ENCODE measurements at places on chromosomes 13 and 19. TPM values are rescaled to one million over a fixed set of nuclear protein-coding genes. Genes with fewer than 3 reads are reported as not detected.
A peak's percentile ranks its signal among the peaks of the same experiment; 100 is the strongest.

The FPR2 gene
- not detected for total RNA-seq

The PNMA8B gene
- 1.7 TPM for total RNA-seq

The NDFIP2 gene
- 28.7 TPM for total RNA-seq

The GIPR gene
- total RNA-seq, result 0.19 TPM

The ACP5 gene
- 12.4 TPM for total RNA-seq

The TMEM38A gene
- 11.3 TPM for total RNA-seq

The KIR2DL3 gene
- not detected for total RNA-seq

GRCh38 chr19:39251081-39251480 is 2.4 kb upstream of the IFNL4 start:
- no peak overlapping the region for H3K27ac ChIP-seq
- no peaks in the 10 kb centered on the region for H3K4me1 ChIP-seq
- no peaks in the 10 kb centered on the region for H3K36me3 ChIP-seq
- H3K27me3 ChIP-seq, result peaks cover 65% of the 10 kb centered on the region
- DNase-seq, result no peak

DNA sequence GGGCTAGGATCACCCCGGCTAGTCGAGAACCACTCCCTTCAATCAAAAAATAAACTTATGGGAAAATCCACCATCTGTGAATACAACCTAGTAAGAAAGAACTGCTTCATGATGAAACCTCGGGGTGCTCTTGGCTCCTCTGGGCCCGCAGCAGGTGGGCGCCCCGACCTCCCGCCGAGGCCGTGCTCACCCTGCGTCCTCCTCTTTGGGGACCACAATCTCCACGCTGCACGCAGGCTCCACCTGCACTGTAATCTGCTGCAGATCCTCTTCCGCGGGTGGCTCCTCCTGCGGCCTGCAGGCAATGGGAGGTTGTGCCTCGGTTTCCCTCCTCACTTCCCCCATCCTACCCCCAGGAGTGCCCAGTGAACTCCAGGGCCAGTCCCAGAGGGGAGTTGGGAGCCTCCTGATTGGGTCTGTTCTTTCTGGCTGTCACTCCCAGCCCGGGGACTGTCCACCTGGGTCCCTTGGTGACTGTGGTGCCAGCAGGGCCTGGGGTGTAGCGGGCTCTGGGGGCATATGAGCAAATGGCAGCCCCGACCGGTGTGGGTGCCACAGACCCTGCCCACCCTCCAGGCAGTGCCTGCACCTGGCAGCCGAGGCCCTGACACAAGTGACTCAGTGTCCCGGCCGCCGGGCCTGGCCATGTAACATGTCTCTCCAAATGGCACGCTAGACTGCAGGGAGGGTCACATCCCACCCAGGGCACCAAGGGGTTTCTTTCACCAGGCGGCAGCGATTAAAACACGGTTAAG is 15.1 kb upstream of the CACTIN start:
- H3K36me3 ChIP-seq, result no peaks in the 10 kb centered on the region
- H3K4me3 ChIP-seq, result no peak overlapping the region
- H3K27ac ChIP-seq, result no peak overlapping the region
- no peaks in the 10 kb centered on the region for H3K4me1 ChIP-seq
- DNase-seq, result no peak

- no peaks in the 10 kb centered on the region for H3K27me3 ChIP-seq
- no peaks in the 10 kb centered on the region for H3K4me1 ChIP-seq
- H3K36me3 ChIP-seq, result no peaks in the 10 kb centered on the region
- H3K4me3 ChIP-seq, result no peak overlapping the region
Measured at GRCh38 chr13:41930154-41930553, 30.8 kb downstream of the VWA8 start.

GRCh38 chr19:52648336-52649016 is 10.3 kb upstream of the ZNF83 start:
- H3K36me3 ChIP-seq, result no peaks in the 10 kb centered on the region
- H3K27me3 ChIP-seq, result no peaks in the 10 kb centered on the region
- H3K4me3 ChIP-seq, result no peak overlapping the region
- no peak for DNase-seq
- no peaks in the 10 kb centered on the region for H3K4me1 ChIP-seq
- no peak overlapping the region for H3K27ac ChIP-seq

GRCh38 chr13:99565478-99566124 is 64.3 kb downstream of the TM9SF2 start:
- H3K27me3 ChIP-seq, result no peaks in the 10 kb centered on the region
- no peak overlapping the region for H3K4me3 ChIP-seq
- peak overlapping the region; percentile 83 for H3K27ac ChIP-seq
- no peaks in the 10 kb centered on the region for H3K36me3 ChIP-seq

DNA sequence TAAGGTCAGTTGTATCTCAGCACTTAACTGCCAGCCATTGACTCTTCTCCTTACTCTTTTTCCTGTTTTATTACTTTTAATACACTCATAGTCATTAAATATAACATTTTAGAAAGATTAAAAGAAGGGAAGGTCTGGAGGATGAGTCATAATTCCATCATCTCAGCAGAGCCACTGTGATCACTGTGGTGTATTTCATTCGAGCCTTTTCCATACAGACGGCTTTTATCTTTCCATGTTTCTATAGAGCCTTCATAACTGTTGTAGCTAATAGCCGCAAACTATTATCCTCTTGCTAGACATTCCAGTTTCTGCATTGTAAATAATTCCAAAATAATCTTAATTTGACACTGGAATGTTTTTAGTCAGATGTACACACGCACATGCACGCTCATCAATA is 4.7 kb upstream of the FLT1 start:
- no peak overlapping the region for H3K27ac ChIP-seq
- no peaks in the 10 kb centered on the region for H3K36me3 ChIP-seq
- no peak overlapping the region for H3K4me3 ChIP-seq
- DNase-seq, result no peak
- H3K27me3 ChIP-seq, result peaks cover 27% of the 10 kb centered on the region
- H3K4me1 ChIP-seq, result peaks cover 15% of the 10 kb centered on the region

- DNase-seq, result peak; percentile 52
- no peak overlapping the region for H3K4me3 ChIP-seq
- peak overlapping the region; percentile 90 for H3K27ac ChIP-seq
- peaks cover 14% of the 10 kb centered on the region for H3K36me3 ChIP-seq
- no peaks in the 10 kb centered on the region for H3K27me3 ChIP-seq
Measured at GRCh38 chr19:50796128-50796633, 6.0 kb downstream of the ACP4 start.

DNA sequence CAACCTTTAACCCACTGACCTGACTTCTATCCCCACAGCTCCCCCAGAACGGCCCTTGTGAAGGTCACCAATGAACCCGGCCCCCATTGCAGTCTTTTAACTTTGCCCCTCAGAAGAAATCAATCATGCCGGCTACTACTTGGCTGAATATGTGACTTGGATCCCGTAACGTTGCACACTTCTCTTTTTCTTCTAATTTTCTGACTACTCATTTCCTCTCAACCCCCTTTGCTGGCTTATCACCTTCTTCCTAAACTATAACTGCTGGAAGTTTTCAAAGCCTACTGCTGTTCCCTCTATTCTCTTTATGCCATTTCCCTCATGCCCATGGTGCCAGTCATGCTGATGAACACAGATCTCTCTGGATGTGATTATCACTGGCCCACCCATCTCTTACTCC is 367.6 kb downstream of the DNAJC15 start:
- no peak overlapping the region for H3K27ac ChIP-seq
- no peak for DNase-seq
- no peaks in the 10 kb centered on the region for H3K27me3 ChIP-seq
- no peaks in the 10 kb centered on the region for H3K4me1 ChIP-seq

DNA sequence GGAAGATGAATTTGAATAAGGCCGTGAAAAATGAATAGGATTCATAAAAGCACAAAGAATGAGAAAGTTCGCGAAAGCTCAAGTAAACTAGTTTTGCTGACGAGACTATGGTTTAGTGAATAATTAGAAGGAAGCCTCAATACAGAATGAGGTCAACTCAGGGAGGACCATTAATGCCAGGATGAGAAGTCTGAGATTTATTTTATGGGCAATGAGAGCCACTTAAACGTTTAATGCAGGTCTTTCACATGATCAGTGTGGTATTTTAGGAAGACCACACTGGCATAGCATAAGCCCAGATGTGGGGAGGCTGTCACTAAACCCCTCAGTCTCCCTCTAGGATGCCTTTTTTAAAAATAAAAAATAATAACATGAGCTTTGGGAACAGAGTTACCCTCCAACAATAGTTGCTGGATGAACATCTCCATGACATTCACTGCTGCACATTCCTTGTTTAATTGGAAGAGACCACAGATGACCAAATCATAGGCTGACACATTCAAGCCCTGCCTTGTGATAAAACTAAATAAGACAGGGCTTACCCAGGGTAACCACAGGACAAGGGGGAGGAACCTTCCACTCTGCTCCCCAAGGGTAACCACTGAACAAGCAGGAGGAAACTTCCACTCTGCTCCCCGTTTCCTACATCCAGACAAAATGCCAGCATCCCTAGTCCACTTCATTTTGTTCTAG is 43.6 kb upstream of the LSM14A start:
- H3K4me3 ChIP-seq, result no peak overlapping the region
- no peak overlapping the region for H3K27ac ChIP-seq
- no peak for DNase-seq

GRCh38 chr13:45752510-45752909 is 50.4 kb downstream of the CBY2 start:
- H3K4me1 ChIP-seq, result no peaks in the 10 kb centered on the region
- no peak overlapping the region for H3K4me3 ChIP-seq

Measured in GM23338 (cell line).